ENCODE measurements at places on chromosomes 3 and 15.

GRCh38 chr3:168973206-168973605, 690.3 kb downstream of the MECOM start:
- no peak for DNase-seq

- DNase-seq: no peak
These were observed 17.9 kb upstream of the RTP2 start for GRCh38 chr3:187720337-187720670.

GRCh38 chr3:48194446-48195071, 6.3 kb upstream of the CDC25A start:
- no peak for DNase-seq

DNA sequence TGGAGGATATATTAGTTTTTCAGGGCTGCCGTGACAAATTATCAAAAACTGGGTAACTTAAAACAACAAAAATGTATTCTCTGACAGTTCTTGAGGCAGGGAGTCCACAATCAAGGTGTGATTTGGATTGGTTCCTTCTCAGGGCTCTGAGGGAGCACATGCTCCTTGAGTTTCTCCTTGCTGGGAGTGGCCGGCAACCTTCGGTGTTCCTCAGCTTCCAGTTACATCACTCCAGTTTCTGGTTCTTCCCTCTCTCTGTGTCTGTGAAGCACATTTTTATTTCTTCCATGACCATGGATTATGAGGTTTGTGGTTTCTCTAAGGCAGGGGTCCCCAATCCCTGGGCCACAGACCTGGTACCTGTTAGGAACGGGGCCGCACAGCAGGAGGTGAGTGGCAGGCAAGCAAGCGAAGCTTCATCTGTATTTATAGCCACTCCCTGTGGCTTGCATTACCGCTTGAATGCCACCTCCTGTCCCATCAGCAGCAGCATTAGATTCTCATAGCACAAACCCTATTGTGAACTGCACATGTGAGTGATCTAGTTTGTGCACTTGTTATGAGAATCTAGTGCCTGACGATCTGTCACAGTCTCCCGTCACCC, 24.3 kb downstream of the LRRC28 start:
- no peak for DNase-seq

- no peak for DNase-seq
These were observed 121.8 kb upstream of the SMAD3 start for GRCh38 chr15:66943456-66944095.

DNA sequence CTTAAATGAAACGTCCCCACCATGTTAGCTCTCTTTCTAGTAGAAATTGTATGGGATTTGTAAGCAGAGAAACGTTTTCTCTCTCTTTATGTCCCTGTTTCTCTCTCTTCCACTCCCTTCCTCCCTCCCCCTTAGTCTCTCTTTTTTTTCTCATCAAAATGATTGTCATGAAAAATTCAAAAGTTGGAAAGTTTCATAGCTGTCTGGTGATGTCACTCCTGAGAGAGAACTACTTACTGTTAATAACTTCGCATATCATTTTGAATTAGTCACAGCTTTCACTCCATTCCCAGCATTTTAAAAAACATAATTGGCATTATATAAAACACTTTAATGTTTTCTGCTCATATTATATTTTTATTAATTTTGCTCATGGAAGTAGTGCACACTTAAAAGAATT, 331.1 kb downstream of the C3orf38 start:
- DNase-seq: no peak

GRCh38 chr3:12155828-12156227, 2.9 kb downstream of the TIMP4 start:
- DNase-seq: no peak

- DNase-seq: no peak
These were observed 36.1 kb upstream of the SPESP1 start for GRCh38 chr15:68894208-68894607.

- no peak for DNase-seq
These were observed 21.4 kb upstream of the PIAS1 start for GRCh38 chr15:68032672-68033071.

DNA sequence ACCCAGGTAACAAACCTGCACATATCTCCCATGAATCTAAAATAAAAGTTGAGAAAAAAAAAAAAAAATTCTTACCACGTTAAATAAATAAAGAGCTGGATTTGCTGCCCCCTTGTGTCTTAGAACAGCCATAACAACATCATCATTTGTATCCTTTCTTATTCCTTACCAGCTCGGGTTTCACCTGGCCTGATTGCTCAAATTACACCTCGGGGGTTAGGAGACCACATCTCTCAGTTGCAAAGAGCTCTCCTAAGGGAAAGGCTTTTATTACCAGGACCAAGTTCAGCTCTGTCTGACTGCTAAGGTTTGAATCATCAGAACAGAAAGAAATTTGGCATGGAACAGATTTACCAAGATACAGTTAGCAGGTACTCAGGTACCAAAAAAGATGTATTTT, 25.8 kb upstream of the RPL39L start:
- no peak for DNase-seq

DNA sequence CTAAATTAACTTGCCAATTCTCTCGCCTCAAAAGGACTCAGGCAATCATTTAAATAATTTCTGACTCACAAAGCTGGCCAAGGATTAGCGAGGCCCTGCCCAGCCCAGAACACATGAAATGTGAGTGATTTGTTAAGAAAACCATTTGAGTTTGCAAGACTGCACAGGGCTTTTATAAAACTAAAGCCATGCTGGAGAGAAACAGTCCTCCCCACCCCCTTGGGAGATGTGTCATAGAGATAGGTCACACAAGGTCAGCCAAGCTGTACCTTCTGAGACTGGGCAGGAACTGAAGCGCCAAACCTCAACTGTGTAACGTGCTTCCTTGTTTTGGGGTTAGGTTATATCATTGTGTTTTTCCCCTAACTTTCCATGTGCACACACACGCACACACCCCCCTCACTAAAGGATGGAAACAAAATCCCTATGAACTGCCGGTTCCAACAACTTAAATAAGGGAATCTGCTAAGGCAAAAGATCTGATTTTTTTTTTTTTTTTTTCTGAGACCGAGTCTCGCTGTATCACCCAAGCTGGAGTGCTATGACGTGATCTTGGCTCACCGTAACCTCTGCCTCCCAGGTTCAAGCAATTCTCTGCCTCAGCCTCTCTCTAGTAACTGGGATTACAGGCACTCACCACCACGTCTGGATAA, 8.1 kb downstream of the SPATA12 start:
- DNase-seq: no peak

DNA sequence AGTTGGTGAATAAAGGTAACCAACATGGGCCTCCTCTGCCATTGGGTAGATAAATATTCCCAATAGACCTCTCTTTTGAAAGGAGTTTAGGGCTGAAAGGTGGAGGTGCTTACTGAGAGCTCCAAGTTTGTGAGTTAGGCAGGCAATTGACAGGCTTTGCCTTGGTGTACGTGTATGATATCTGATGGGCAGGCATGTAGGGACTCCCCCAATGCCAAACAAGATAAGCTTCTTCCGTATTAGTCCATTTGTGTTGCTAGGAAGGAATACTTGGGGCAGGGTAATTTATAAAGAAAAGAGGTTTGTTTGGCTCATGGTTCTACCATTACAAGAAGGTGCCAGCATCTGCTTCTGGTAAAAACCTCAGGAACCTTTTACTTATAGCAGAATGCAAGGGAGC, 160.7 kb upstream of the EIF1B start:
- DNase-seq: no peak

DNA sequence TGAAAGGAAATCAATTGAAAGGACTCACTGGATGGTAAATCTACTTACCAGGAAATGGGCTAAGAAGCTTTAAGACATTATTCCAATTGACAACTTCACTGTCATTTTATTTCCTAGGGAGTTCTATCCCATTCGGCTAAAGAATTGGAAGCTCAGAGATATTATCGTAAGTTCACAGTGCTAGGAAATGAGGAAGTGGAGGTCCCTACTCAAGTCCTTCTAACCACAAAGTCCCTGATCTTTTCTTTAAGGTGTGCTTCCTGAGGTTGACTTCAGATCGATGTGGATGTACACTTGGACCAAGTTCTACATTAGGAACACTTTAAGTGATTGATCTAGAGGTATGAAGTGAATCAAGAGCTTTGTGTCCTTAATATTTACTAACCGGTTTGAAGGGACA, 63.6 kb downstream of the MDFIC2 start:
- DNase-seq: no peak

DNA sequence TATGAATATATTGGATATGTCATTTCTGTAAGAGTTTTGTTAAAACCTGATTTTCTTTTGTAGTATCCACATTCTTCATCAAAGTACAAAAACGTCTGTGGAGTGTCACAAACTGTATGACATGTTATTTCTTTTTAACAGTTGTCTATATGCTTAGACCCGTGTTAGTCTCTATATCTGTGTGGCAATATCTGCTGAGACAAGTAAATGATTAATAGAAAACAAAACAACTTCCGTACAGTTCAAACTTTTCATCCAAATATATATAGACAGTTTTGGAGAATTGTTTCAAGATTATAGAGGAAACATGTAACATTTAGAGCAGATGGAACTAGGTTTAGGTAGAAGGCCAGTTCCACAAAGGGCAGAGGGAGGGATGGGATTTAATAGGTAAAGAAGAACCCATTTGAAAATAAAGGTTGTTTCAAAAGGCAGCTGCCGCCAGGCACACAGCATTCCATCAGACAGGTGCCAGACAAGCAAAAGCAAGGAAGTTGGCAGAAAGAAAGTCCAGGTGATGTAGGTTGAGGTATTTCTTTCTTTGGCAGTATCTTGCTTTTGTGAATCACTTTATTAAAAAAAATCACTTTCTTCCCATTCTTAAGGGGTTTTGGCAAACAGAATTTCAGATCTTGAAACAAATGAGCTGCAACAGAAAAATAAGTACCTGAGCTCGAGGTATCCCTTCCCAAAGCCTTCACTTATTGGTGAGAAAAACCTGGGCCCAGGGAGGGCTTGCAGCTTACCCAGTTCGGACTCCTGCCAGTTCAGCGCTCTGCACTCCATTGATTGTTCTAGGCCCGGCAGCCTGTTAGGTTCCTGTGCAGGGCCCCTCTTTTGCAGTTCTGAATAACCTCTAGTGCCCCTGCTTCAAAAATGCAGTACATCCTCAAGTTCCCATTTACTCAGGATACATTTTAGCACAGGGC, 49.0 kb downstream of the LRRN1 start:
- no peak for DNase-seq

DNA sequence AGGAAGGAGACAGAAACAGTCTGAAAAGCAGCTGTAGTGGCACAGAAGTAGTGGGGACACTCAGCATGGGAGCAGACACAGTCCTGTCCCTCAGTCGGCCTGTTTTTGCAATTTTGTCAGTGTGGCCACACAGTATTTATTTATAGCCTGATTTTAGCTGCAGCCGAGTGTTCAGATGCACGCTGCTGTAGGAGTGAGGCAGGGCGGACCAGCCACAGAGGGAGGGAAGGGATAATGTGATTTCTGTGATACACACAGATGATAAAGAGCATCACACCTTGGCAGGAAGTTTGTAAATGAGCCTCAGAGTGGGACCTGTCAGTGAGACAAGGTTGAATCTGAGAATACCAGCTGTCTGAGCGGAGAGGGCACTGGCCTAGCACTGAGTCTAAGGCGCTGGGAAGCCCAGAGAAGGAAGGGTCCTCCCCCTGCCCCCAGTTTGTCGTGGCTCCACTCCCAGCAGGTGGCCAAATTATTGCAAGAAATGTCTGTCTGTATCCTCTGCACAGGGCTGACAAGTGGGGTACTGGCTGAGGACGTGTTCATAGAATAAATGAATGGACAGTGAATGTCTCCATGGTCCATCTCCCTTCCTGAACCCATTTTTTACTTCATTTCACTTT, 3.8 kb downstream of the PSTPIP1 start:
- no peak for DNase-seq

GRCh38 chr15:88609344-88610090, 11.6 kb upstream of the AEN start:
- no peak for DNase-seq

GRCh38 chr15:35633677-35634076, 87.7 kb upstream of the DPH6 start:
- DNase-seq: no peak

DNA sequence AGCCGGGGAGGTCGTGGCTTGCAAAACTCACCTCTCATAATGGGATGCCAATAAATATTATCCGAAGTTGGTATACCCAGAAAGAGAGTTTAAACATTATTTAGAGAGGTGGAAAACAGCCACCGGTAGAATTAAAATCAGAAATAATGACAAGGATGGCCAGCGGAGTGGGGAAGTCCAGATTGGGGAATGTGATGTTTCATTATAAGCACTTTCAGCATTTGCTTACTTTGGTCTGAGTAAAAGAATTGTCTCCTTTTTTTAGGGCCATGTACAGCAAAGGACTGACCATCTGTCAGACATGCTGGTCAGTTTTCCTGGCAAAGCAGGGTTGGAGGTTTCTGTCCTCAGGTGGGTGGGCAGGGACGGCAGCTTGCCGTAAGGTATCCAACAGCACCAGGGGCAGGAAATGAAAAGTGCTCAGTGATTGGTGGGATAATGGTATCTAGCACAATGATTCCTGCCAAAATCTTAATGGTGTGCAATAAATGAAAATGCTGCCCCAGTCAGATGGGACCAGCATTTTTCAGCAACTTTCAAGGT, 24.3 kb downstream of the APBA2 start:
- no peak for DNase-seq

DNA sequence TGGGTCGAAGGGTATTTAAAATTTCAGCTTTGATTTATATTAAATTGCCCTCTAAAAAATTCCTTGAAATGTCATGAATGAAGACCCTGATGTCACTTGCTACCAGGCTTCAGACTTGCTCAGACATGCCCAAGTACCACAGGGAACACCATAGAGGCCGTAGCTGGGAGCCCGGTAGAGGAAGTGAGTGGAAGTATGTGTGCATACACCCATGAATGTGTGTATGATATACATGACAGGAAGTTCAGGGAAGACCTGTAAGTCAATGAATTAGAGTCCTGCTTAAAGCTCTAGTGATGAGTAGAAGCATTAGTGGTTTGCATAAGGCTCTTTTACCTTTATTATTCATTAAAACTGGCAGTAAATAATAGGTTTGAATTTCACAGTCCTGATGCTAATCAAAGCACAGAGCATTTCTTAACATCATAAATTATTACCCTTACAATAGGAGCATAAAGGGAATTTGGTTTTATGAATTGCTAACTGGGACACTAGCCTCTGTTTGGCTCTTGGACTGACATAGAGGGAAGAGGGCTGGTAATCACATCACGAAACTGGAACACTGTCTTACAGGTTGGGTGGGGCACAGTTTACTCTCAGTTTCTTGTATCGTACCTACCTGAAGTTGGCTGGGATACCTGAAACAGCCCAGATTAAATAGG, 144.4 kb downstream of the CHST2 start:
- DNase-seq: no peak

DNA sequence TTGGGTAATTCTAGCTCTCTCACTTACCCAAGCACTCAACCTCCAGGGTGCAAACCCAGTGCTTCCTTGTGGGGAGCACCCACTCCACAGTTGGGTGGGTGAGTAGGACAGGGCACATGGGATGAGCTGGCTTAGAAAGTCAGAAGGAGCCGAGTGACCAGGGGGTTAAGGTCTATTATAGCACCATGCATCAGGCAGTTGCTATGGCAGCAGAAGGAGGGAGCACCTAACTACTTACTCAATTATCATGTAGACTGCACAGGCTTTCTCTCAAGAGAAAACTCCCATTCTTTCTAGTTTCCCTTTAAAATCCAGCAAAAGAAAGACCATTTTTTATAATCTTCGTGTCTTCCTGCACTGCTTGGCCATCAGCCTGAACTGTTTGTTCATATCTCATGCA, 163.0 kb downstream of the OCA2 start:
- no peak for DNase-seq

- no peak for DNase-seq
These were observed 76.9 kb upstream of the STXBP5L start for GRCh38 chr3:120831066-120831465.

- DNase-seq: no peak
These were observed 18.1 kb downstream of the ARL8B start for GRCh38 chr3:5140230-5140621.

GRCh38 chr3:80537680-80538079, 769.9 kb upstream of the ROBO1 start:
- DNase-seq: no peak

GRCh38 chr15:78684657-78685056, 43.6 kb upstream of the CHRNB4 start:
- no peak for DNase-seq

All from stimulated activated CD8-positive, alpha-beta memory T cell treated with anti-CD3 and anti-CD28 coated beads, Interleukin-15, amount 100 ng/mL, for 24 hours (primary cell).